ENCODE measurements at places on chromosomes 5 and 9.
A peak's percentile ranks its signal among the peaks of the same experiment; 100 is the strongest.

- DNase-seq = no peak
Observed at GRCh38 chr9:1294641-1295258, 244.6 kb downstream of the DMRT2 start.

GRCh38 chr9:91253488-91253887, 108.2 kb downstream of the AUH start:
- no peak for DNase-seq

DNA sequence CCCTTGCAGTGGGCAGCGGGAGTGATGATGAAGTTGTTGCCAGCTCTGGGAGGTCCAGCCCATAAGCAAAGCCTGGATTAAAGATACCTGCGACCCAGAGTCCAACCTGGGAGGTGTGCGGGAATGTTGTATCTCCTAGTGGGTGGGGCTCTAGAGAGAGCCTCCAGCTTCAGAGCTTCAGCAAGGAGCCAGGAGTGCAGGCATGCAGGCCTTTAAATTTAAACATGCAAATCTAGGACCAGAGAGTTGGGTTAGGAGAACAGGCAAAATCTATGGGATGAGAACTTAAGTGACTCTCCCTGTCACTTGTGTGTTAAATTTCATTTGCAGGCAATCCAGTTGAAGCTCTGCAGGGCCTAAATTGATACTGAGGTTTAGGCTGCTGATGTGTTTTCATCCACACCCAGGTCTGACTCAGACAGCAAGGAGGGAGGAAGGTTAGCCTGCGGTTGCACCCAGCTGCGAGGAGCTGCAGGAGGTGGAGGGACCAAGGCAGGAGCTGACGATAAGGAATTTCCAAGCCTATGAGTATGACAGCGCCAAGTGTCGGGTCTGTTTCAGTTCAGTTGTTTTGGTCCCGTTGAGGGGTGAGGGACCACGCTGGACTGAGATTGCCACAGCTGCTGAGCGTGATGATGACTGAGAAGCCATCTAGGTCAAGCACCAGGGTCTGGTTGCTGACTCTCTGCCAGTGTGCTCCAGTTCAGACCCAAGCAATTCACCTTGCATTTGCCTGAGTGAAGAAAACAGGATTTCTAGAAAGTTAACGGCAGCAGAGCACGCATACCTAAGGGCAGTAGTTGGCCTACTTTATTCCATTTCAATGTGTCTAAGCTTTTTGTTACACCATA, 243.0 kb downstream of the ICE1 start:
- no peak for DNase-seq

GRCh38 chr5:56202483-56202882, 30.6 kb downstream of the ANKRD55 start:
- DNase-seq = no peak

DNA sequence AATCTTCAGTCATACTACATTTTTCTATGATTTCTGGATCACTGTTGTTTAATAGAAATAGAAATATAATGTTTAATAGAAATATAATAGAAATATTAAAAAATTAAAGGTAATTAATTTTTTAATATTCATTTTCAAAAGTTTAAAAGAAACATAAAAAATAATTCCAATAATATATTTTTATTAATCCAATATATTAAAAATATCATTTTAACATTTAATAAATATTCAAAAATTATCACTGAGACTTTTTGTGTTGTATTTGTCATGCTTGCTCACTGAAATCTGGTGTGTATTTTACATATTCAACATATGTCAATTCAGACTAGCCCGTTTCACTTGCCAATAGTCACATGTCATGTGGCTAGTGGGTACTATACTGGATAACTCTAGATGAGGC, 80.6 kb upstream of the SLCO6A1 start:
- DNase-seq = no peak

- DNase-seq = peak; percentile 51
Observed at GRCh38 chr5:179819296-179820126, 1.2 kb upstream of the SQSTM1 start.

- no peak for DNase-seq
Observed at GRCh38 chr9:122015170-122015821, 77.8 kb downstream of the TTLL11 start.

GRCh38 chr5:147852365-147852764, 20.9 kb upstream of the SPINK1 start:
- DNase-seq = no peak

GRCh38 chr5:134125039-134126015, 10.8 kb downstream of the TCF7 start:
- peak; percentile 88 for DNase-seq

DNA sequence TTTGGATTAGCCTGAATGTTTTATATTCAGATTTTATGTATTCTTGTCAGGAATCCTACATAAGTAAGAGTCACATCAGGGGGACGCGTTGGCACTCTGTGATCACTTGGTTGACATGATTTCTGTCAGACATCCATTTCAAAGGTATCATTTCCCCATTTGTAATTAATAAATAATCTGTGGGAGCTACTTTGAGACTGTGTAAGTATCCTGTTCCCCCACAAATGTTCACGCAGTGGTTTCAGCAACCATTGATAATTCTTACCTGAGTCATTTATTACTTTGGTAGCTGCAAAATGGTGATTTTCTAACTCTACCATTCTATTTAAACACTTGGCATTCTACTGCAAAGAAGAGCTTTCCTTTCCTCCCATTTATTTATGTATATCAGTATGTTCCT, 56.9 kb upstream of the TBC1D2 start:
- no peak for DNase-seq

DNA sequence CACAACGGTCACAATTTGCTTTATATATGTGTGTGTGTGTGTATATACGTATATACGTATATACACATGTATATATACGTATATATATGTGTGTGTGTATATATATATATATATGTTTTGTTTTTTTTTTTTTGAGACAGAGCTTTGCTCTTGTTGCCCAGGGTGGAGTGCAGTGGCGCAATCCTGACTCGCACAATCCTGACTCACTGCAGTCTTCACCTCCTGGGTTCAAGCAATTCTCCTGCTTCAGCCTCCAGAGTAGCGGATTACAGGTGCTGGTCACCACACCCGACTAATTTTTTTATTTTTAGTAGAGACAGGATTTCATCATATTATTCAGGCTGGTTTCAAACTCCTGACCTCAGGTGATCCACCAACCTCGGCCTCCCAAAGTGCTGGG, 3.1 kb downstream of the RNF38 start:
- DNase-seq = no peak

- DNase-seq = no peak
Observed at GRCh38 chr9:13863112-13863511, 450.8 kb downstream of the NFIB start.

DNA sequence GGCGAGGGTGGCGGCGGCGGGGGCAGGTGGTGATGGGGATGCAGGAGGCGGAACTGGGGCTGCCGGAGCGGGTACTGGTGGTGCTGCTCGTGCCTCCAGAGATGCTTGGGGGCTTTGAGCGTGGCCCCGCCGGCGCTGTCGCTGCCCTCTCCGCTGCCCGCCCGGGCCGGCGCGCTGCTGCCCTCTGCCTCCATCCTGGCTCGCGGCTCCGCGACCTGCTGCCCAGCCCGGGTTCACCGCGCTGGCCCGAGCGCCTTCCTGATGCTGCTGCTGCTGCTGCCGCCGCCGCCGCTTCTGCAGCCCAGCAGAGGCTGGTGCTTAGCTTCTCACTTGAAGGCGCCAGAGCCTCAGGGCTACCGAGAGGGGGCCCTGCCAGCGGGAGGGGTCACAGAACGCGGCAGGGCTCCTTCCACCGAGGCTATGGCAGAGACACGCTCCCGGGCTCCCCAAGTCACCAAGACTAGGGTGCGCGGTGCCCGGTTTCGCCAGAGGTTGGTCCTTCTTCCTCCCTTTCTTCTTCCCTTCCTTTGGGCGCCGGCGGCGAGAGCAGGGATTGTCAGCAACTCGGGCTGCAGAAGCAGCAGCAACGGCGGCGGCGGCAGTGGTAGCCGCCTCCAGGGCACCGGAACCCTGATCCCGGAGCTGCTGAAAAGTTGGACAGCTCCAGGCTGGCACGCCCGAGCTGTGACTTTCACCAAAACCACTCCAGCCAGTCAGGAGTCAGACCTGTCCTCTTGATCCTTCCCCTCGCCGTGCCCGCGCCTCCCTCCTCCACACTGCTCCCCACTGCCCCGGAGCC, at the start of gene PDE4D:
Gene PDE4D, minus strand, starts transcription at position 298 of the 799 bp plus-strand sequence.
- peak; percentile 56 for DNase-seq

GRCh38 chr9:135994501-135995192, 33.5 kb upstream of the UBAC1 start:
- no peak for DNase-seq

DNA sequence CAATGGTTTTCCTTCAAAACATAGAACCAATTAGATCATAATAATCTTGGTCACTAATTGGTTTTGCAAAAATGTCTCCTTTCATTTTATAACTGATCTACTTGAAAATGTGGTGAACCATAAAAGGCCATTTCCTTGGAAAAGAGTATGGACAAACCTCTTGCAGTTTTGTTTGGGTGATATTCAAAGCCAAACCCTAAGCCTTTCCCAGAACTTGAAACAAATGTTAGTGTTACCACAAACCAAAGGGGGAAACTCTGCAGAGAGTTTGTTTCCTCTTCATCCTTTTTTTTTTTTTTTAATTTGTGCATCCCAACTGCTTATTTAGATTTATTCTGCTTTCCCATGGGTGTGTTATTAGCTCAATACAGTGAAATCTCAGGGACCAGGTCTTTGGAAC, 204.4 kb upstream of the ADAMTSL1 start:
- no peak for DNase-seq

DNA sequence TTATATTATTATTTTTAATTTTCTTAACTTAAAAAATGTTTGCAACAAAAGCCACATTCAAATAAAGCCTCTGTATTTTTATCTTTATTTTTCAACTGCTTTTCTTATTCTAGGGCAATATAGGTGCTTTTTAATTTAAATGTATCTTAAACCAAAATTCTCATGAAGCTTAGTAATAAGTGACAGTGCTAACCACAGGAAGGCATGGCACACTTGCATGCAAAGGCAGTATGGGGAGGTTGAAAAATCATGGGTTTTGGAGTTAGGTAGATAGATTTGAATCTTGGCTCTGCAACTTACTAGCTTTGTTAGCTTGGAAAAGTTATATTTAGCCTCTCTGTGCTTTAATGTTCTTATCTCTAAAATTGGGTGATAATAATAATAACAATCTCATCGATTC, 458.0 kb downstream of the DMAC1 start:
- DNase-seq = no peak

DNA sequence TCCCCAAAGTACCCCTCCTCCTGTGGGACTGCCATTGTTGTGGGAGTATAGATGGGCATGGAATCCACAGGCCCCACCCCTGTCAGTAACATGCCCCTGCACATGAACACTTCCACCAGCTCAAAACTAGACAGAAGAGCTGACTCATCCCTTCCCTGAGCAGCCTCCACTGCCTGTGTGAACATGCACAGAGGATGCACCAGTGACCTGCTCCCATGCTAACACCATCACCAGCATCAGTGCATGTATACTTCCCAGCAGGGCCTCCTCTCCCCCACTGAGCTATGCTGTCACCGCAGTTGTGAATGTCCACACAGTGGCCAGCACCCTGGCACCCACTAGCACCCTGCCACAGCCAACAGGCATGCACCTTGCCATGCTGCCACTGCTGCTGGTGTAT, 939.8 kb downstream of the EFNA5 start:
- DNase-seq = no peak

- no peak for DNase-seq
Observed at GRCh38 chr5:100828071-100828897, 74.8 kb downstream of the ST8SIA4 start.

DNA sequence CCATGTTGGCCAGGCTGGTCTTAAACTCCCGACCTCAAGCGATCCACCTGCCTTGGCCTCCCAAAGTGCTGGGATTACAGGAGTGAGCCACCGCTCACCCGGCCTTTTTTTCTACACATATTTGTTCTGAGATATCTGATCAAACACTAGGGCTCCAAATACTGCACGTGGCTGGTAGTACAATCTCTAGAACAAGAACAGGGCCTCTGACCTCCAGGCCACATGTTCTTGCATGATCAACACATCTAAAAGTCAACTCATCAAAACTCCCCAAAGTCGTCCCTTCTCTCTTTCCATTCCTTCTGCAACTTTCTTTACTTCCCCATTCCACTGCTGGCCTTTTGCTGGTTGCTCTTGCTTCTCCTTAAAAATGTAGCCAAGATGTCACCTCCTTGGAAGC, 113.3 kb upstream of the LHFPL2 start:
- DNase-seq = no peak

GRCh38 chr5:33363537-33363936, 77.2 kb upstream of the TARS1 start:
- DNase-seq = no peak

- DNase-seq = no peak
Observed at GRCh38 chr5:13629218-13629617, 315.3 kb downstream of the DNAH5 start.

- DNase-seq = no peak
Observed at GRCh38 chr5:6711409-6712141, 1.7 kb upstream of the TENT4A start.

DNA sequence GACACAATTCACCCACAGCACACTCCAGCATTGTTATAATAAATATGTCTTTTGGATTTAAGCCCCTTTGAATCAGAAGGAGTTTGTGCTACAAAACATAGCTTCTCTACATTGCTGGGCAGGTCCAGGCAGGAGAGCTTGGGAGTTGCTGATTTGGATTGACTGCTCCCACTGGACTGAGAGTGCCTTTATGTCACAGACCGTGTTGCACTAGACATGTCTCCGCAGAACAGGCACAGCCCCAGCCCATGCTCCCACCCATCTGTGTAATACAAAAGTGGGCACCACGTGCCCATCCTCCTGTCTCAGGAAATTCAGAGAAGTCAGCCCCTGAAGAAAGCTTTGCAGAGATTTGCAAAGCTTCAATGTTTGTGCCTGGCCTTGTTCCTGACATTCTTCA, 117.1 kb downstream of the MED10 start:
- DNase-seq = no peak

DNA sequence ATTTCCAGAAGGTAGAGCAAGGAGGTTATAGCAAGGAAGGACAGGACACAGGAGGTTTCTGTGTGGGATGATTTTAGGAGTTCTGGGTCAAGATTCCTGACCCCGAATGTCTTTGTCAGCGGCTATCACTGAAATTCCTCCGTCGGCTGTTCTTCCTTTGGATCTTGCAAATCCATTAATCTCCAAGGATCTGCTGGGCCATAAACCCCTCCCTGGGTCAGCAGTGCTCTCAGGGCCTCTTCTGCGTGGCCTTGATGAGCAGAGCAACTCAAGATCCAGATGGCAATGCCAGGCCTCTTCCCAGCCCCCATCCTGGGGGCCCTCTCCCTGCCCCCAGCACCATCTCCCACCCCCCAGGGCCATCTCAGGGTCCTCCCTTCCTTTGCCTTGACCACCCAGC, 16.3 kb upstream of the COL27A1 start:
- DNase-seq = no peak

DNA sequence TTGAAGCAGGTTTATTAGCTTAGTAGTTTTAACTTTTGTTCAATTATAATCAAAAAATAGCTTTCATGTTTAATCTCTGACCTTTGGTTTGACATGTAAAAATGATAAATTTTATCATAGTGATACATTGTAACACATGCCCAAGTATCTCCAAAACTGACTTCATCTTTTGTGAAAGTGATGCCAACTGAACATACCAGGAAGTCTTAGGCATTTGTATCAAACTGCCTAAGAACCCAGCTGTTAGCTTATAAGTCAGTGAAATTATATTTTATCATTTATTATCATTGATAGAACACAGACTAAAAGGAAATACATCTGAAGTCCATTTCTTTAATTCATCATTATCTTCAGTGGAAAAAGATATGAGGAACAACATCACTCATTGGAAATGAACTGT, 39.1 kb downstream of the NIPBL start:
- no peak for DNase-seq

GRCh38 chr5:141954194-141954593, 3.8 kb downstream of the PCDH12 start:
- no peak for DNase-seq

- DNase-seq = peak; percentile 76
Observed at GRCh38 chr5:150637245-150638052, 3.0 kb upstream of the SYNPO start.

GRCh38 chr5:176797456-176798050, 12.8 kb upstream of the UNC5A start:
- DNase-seq = no peak

Measured in T1000 (cell line).